ENCODE measurements at places on chromosomes 12 and 14. TPM values are rescaled to one million over a fixed set of nuclear protein-coding genes. Genes with fewer than 3 reads are reported as not detected.
A peak's percentile ranks its signal among the peaks of the same experiment; 100 is the strongest.

- DNase-seq: no peak
These were observed 192.3 kb downstream of the ANO4 start for GRCh38 chr12:100986595-100987547.

DNA sequence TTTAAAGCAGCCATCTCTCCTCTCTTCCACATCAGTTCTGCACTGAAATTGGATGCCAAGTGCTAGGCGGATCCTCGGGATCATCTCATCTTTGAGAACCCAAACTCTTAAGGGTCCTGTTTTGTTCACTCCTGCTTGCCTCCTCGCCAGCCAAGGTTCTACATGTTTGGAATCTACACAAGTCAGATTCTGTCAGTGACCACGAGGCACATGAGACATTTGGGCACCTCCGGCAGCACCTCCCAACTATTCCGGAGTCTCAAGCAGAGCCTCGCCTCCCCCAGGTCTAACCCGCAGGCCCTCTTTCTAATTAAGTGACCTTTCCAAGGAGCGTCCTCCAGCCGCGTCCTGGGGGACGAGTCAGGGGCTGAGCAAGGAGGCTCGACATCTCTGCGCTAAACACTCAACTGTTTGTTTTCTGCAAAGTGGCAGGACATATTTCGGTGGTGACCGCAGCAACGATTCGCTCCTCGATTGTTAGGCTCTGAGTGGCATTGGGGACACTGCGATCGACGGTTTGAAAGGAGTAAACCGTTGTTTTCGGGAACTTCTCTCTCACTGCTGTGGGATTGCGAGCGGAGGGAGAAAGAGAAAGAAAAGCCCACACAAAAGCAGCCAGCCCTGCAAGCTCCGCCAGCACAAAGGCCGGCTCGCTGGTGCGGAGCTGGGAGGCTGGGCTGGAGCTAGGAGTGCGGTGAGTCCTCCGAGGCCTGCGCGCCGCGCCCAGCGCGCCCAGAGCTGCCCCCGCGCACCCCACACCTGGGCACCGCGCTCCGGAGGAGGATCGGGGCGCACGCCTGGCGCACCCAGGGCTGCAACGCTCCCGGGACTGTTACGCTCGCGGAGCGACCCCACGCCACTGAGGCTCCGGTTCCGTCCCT is 640 bp downstream of the ARMH4 start:
- DNase-seq: no peak

- peak; percentile 41 for DNase-seq
These were observed 1.2 kb downstream of the RPLP0 start for GRCh38 chr12:120199595-120200306.

DNA sequence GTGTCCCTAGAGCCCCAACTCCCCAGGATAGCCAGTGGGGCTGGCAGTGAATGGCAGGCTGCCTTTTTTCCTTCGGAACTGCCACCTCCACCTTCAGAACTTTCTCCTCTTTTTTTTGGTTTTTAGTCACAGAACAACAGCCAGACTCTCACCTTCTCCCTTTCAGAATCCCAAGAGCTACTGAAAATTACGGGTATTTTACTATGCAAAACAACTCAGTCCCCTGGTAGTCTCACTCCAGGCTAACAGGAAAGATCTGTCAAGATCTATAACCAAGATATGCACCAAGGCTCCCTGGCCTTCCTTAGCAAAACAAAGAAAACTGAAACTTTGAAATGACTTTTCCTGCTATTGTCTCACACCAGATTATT is 12.5 kb downstream of the PLEKHG6 start:
- DNase-seq: no peak

- DNase-seq: no peak
These were observed 191.6 kb upstream of the BMP4 start for GRCh38 chr14:54148251-54148650.

GRCh38 chr14:105014032-105014431 is 6.9 kb downstream of the CDCA4 start:
- DNase-seq: no peak

DNA sequence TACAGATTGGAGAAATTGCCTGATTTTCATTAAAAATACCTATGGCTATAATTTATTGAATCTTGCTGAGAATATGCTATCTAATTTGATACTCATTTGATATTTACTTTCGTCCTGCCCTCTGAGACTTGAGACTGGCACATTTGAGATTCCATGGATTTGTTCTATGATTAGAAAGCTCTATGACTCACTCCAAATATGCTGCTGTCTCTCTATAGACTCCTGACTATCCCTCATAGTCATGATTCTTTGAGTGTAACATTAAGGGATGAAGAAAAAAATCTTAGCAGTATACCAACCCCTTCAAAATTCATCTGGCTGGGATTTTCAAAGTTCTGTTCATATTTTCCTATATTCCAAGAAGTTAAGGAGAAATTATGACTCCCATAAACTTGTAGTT is 191.9 kb downstream of the LRIG3 start:
- no peak for DNase-seq

ORAI1 gene
- total RNA-seq: 3.9 TPM

DNA sequence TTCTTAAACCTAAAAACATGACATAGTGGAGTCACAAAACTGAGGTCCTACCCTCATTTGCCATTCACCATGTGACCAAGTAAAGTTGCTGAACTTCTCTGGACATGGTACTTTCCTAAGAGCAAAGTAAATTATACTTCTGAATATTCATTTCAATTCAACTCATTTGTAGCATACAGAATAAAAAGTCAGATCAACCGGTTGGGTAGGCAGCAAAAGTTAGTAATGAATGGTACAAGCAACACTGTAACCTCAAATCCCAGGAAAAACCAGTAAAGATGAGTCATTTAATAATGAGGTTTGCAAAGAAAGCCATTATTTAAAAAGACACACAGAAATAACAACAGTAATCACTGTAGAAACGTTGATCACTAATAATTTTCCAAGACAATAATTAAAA is 8.7 kb downstream of the POLE2 start:
- DNase-seq: no peak

IL22 gene
- not detected for total RNA-seq

AQP5 gene
- 2.1 TPM for total RNA-seq

- no peak for DNase-seq
These were observed 1053.6 kb downstream of the SLC6A15 start for GRCh38 chr12:83859021-83859420.

GRCh38 chr12:124716208-124717130 is 147.2 kb downstream of the SCARB1 start:
- DNase-seq: no peak

MFAP5 gene
- total RNA-seq: 17.9 TPM

GRCh38 chr14:55348766-55349453 is 62.7 kb downstream of the ATG14 start:
- no peak for DNase-seq

- no peak for DNase-seq
These were observed 56.7 kb downstream of the NTF3 start for GRCh38 chr12:5488626-5488955.

DNA sequence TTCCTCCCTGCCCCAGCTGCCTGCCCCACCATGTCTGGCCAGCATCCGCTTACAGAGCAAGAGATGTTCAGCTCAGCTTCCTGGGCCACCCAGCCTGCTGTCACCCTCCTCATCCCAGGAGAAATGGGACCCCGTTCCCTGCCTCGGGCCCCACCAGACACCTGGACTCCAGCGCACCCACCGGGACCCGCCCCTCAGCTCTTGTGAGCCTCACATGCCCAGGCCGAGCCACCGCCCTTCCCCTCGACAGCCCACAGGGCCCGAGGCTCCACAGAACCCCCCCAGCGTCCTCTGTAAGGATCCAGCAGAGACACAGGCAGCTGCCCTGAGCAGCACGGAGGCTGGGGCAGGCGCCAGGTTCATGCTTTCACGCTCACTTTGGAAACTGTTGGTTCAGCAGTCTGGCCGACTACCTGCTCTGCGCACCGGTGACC is 18.4 kb upstream of the C14orf180 start:
- no peak for DNase-seq

DNA sequence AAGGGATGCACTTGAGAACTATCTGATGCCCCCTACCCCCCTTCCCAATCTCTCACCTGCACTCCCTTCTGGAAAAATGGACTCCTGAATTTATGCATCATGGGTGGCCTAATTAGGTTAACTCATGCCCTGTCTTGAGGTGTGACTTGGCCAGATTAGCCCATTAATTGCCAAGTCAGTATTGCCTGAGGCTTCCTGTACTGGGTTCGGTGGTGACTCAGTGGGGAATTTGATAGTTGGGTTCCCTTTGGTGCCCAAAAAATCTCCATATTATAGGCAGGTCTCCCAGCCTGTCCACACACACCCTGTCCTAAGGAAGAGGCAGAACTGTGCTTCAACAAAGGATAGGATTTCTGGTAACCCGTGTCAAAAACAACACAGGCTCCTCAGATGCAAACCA is 146.1 kb downstream of the CHST11 start:
- DNase-seq: no peak

- DNase-seq: peak; percentile 48
These were observed 4.2 kb downstream of the ARHGAP9 start for GRCh38 chr12:57475271-57476161.

- no peak for DNase-seq
These were observed 204.4 kb downstream of the SYT1 start for GRCh38 chr12:79069009-79069408.

COPZ1 gene
- total RNA-seq: 34.3 TPM

GRCh38 chr12:22624548-22624869 is 462 bp upstream of the ETNK1 start:
- DNase-seq: no peak

DNA sequence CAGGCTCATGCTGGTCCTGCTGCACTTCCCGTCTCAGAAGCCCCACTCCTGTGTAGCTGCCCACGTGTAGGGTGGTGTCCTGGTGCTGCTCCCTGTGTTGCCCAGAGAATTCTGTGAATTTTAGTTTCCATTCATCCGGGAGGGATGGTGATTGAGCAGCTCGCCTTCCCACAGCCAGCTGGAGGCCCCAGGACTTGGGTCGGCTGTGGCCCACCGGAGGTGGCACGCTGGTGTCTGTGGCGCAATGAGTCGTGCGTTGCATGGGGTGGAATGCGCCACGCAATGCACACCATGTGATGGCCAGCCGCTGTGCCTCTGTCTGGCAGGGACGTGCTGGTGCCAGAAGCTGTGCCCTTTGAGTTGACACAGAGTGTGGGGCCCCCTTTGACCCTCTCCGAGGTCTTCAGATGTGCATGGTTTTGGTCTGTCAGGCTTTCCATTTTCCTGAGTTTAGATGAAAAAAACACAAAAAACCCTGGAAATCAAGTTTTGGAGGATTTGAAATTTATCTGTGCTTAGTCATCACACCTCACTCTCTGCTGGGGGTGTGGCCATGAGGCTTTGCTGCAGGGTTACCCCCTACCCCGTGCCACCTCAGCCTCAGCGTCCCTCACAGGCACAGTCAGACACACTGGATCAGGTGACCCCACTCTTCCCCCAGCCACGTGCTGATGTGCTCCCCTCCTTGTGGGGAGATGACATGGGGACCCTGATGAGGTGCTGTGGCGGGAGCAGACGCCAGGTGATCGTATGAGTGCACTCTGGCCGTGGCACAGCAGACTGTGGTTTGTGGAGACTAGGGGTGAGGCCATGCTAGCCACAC is 64.6 kb downstream of the EP400 start:
- DNase-seq: no peak

GRCh38 chr12:67648521-67649260 is at the start of gene DYRK2:
Gene DYRK2 (plus strand): TSS chr12:67648745. CDS start chr12:67649134, 389 bp downstream.
- DNase-seq: peak; percentile 76

DNA sequence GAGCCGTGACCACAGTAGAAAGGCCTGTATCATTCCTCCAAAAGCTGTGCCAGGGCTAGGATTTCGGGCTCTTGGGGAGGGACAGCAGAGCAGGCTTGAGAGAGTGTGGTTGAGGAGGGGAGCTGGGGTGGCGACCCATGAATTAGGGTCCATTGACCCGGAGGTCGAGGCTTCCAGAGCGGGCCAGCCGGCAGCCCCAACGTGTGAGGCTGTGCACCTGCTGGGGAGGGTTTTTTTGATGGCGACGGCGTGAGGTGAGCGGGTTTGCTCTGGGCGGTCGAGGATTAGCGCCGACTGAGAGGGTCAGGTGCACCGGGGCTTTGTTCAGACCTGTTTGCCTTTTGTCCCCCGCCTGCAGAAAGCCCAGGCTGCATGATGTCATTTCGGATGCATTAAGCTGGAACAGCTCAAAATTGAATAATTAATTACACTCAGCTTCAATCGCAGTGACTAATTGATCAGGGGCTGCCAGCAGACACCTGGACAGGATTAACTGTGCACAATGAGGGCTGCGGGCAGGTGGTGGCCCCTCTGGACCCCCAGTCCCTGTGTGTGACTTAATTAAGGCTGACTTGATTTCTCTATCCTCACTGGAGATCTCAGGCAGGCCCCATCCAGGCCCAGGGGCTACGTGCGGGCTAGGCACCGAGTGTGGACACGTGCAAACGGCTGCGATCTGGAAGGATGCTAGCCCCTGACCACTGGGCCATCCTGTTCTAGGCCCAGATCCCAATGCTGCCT is 42.1 kb upstream of the MEG3 start:
- DNase-seq: no peak

AACS gene
- 15.0 TPM for total RNA-seq

- no peak for DNase-seq
These were observed 33.7 kb upstream of the GLIPR1 start for GRCh38 chr12:75446857-75447256.

TCTN2 gene
- 5.3 TPM for total RNA-seq

GRCh38 chr12:102394200-102394599 is 86.2 kb downstream of the IGF1 start:
- DNase-seq: no peak

DNA sequence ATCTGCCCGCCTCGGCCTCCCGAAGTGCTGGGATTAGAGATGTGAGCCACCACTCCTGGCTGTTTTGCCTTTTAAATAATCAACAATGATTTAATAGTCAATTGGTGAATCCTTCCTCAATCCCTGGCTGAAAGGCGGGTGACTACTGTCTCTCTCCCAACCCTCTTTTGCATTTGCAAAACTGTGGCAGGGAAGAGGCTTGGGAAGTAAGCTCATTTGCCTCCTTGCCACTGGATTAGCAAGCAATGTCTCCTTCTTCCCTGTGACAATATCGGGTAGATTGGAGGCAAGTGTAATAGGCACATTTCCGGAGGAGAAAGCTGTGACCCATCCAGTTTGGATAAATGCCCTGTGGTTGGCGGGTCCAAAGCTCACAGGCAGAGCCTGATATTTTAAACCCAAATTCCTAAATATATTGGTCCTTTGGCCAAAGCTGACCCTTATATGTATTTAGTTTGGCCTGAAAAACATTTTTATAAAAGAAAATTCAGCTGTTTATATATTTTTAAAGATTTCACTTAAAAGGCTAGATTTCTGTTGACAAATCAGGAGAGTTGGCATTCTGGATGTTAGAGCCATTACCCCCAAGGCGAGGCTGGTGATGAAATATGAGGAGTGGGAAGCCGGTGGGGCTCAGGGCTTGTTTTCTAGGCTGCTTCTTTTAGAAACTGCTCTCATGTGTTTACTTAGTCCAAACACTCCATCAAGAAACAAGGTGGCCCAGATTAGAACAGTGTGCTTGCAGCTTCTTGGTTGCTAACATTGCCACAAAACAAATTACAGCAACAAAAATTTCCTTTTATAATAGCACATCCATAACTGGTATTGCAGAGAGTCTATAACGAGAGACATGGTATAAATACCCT is 646.9 kb upstream of the TMEM132C start:
- no peak for DNase-seq

KRT75 gene
- not detected for total RNA-seq

All from body of pancreas (tissue), 4 donors.